ENCODE measurements at places on chromosomes 16 and 17. TPM values are rescaled to one million over a fixed set of nuclear protein-coding genes. Genes with fewer than 3 reads are reported as not detected.
A peak's percentile ranks its signal among the peaks of the same experiment; 100 is the strongest.

- H3K36me3 ChIP-seq: no peaks in the 10 kb centered on the region
- no peak overlapping the region for H3K27ac ChIP-seq
- no peaks in the 10 kb centered on the region for H3K4me1 ChIP-seq
- DNase-seq: no peak
- H3K4me3 ChIP-seq: no peak overlapping the region
- H3K27me3 ChIP-seq: no peaks in the 10 kb centered on the region
Measured at GRCh38 chr16:80585764-80586163, 45.0 kb downstream of the DYNLRB2 start.

The TEKT5 gene
- 3.9 TPM for total RNA-seq

GRCh38 chr17:47973541-47973940 lies 2.6 kb downstream of the CDK5RAP3 start:
- H3K27me3 ChIP-seq: no peaks in the 10 kb centered on the region
- H3K27ac ChIP-seq: no peak overlapping the region
- H3K36me3 ChIP-seq: peaks cover 20% of the 10 kb centered on the region
- no peak overlapping the region for H3K4me3 ChIP-seq
- no peak for DNase-seq
- H3K4me1 ChIP-seq: no peaks in the 10 kb centered on the region

The TXNL4B gene
- 14.1 TPM for total RNA-seq

The GALR2 gene
- 0.80 TPM for total RNA-seq

The CNP gene
- 85.8 TPM for total RNA-seq

DNA sequence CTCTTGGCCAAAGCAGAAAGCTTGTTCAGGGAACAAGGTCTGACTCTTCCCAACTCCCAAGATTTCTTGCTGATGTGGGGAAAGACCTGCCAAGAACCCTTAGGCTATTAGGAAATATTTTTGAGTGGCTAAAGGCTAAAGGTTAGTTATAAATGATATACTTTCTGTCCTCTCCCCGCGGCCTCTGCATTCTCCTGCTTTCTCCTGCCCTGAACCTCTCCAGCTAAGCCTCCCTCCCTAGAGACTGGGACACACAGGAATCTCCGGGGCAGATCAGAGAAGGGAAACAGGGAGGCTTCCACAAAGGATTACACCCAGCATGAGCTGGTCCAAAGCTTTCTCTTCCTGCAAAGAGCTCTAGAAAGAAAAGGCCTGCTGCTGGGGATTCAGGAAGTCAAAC lies 2.3 kb downstream of the SLC43A2 start:
- H3K4me1 ChIP-seq: peaks cover 8% of the 10 kb centered on the region
- DNase-seq: no peak
- no peak overlapping the region for H3K4me3 ChIP-seq

DNA sequence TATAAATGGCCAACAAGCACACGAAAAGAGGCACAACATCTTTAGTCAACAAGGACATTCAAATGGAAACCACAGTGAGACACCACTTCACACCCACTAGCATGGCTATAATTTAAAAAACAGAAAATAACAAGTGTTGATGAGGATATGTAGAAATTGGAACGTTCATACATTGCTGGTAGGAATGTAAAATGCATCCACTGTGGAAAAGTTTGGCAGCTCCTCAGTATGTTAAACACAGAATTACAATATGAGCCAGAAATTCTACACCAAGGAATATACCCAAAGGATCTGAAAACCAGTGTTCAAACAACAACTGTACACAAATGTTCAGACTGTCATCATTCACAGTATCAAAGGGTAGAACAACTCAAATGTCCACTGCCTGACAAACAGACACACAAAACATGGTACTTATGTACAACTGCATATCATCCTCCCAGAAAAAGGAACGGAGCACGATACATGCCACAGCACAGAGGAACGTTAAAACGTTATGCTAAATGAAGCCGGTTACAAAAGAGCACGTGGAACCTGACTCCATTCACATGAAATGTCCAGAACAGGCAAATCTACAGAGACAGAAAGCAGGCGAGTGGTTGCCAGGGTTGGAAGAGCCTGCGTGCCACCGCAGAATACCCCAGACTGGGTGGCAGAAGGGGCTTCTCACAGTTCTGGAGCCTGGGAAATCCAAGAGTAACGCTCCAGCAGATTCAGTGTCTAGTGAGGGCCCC lies 32.8 kb upstream of the METRNL start:
- no peak for DNase-seq
- H3K27me3 ChIP-seq: no peaks in the 10 kb centered on the region
- no peak overlapping the region for H3K27ac ChIP-seq
- H3K4me1 ChIP-seq: no peaks in the 10 kb centered on the region
- H3K4me3 ChIP-seq: no peak overlapping the region

GRCh38 chr17:43952351-43952723 lies 1.4 kb downstream of the PYY start:
- no peaks in the 10 kb centered on the region for H3K4me1 ChIP-seq
- no peak overlapping the region for H3K4me3 ChIP-seq
- H3K36me3 ChIP-seq: no peaks in the 10 kb centered on the region

DNA sequence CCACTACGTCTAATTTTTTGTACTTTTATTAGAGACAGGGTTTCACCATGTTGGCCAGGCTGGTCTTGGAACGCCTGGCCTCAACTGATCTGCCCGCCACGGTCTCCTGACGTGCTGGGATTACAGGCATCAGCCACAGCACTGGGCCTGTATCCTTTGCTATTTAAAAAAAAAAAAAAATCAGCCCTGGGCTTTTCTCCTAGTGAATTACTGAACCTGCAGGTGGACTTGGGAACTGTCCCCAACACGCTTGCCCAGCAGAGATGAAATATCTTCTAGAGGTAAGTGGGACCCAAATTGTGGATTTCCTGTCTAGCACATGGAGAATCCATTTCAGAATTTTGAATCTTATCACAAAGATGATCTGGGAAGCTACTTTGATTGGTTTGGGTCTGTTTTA lies 14.8 kb downstream of the CNOT1 start:
- no peak overlapping the region for H3K4me3 ChIP-seq
- DNase-seq: no peak
- H3K4me1 ChIP-seq: no peaks in the 10 kb centered on the region
- H3K27ac ChIP-seq: no peak overlapping the region
- H3K27me3 ChIP-seq: no peaks in the 10 kb centered on the region

The NOS2 gene
- 1.4 TPM for total RNA-seq

GRCh38 chr17:2396192-2396567 lies 4.7 kb downstream of the MNT start:
- DNase-seq: no peak
- no peak overlapping the region for H3K4me3 ChIP-seq
- H3K4me1 ChIP-seq: peaks cover 48% of the 10 kb centered on the region

DNA sequence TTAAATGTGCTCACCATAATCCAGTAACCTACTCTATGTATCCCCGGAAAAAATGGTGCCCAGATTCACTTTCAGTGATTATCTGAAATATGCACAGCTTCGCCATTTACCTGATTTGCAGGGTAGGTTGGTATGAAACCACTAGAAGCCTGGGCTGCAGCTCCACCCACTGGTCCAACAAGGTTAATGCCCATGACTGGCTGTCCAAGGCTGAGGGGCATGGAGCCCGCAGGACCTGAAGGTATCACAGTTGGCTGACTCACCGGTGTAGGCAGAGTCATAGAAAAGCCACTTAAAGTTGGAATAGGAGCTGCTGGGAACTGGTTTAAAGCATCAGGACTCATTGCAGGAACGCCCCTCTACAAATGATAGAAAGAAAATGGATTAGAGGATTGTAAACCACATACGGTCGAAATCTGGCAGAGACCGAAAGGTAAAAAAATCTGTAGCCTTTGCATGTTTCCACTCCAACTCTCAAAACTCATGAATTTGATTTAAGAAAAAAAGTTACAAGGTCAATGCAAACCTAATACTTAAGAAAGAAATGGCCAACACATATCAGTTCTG lies 38.6 kb downstream of the SYNRG start:
- peak; percentile 53 for DNase-seq
- H3K27me3 ChIP-seq: no peaks in the 10 kb centered on the region
- no peaks in the 10 kb centered on the region for H3K36me3 ChIP-seq
- H3K4me3 ChIP-seq: no peak overlapping the region

The EMP2 gene
- total RNA-seq: 87.2 TPM
